Cortex of kidney (tissue), 1 donor: ENCODE measurements at places on chromosomes 3 and 15.

DNA sequence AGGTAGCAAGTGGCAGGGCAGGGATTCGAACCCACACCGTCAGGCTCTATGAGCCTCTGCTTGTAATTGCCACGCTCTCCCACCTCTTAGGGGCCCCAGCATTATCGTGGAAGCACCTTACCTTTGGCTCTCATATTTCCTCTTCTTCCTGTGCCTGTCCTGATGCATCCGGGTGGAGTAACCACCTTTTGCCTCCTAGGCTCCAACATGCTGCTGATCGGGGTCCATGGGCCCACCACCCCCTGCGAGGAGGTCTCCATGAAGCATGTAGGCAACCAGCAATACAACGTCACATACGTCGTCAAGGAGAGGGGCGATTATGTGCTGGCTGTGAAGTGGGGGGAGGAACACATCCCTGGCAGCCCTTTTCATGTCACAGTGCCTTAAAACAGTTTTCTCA lies 40.4 kb downstream of the DNASE1L3 start:
- no peak for DNase-seq

- no peak for DNase-seq
Measured at GRCh38 chr3:122520861-122521260, 6.1 kb upstream of the KPNA1 start.

- DNase-seq: no peak
Measured at GRCh38 chr15:42581272-42581730, 5.9 kb downstream of the STARD9 start.

DNA sequence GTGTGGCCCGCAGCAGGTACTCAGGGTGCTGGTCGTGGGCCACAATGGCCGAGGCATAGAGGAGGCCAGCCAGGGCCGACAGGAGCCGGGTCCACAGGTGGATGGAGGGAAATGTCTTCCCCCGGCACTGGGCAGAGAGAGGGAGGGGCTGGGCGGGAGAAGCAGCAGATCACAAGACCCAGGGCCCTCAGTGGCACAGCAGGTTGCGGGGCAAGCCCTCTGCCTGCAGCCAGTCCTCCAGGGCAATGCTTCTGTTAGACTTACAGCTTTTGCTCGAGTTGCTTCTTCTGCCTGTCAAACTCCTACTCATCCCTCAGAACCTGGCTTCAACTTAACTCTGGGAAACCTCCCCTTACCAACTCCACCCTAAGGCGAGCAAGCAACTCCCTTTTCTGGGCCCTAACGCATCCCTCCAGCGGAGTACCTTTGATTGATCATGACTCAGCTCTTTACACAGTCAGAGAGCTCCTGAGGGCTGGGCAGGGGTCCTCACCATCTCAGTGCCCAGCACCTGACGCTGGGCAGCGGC lies 16.0 kb downstream of the TMEM44 start:
- DNase-seq: no peak

DNA sequence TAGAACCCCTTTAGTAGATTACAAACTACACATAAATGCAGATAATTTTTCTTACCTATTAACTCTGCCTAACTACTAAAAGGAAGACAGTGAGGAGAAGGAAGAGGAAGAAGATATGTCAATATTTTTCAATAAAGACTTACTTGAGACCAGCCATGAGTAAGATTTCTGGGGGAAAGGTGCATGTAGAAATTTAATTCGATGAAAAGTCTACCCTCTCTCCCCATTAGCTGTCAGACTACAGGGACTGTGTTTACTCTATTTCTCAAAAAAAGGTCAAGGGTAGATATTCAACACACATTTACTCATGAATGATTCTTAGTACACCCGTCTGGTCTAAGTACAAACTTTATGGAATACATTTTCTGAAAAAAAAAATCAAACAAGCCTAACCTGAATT lies 6.8 kb downstream of the TSPAN3 start:
- DNase-seq: no peak

GRCh38 chr15:99157456-99157855 lies 52.6 kb downstream of the SYNM start:
- DNase-seq: no peak

GRCh38 chr3:48187579-48188265 lies 495 bp downstream of the CDC25A start:
- DNase-seq: no peak

GRCh38 chr3:98777286-98777685 lies 14.1 kb downstream of the ST3GAL6 start:
- DNase-seq: no peak

- DNase-seq: no peak
Measured at GRCh38 chr15:70420086-70420947, 322.6 kb upstream of the TLE3 start.

- DNase-seq: no peak
Measured at GRCh38 chr3:35954413-35954812, 315.1 kb downstream of the ARPP21 start.

DNA sequence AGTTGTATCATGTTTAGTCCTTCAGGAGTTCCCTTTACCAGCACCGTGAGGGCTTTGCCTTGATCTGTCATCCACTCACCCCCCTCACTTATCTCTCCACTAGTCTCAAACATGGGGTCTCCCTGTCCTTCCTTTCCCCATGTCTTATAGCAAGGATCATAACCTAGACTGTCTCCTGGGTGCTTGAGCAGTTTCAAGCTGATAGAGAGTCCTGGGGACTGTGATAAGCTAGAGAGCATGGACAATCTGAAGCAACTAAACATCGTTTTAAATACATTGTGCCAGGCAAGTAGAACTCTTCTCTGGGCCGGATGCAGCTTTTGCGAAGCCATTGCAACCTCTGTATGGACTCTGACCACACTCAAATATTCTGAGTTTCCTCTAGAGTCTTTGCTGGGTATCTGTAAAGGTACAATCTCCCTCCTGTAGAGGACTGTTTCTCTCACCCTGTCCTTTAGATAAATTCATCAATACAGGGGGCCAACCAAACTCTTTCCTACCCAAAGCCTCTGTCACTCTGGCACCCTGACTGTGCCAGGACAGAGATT lies 684.6 kb upstream of the NR2F2 start:
- no peak for DNase-seq

GRCh38 chr3:45960289-45960688 lies 17.0 kb downstream of the CXCR6 start:
- no peak for DNase-seq
